ENCODE measurements at places on chromosomes 11 and 22.

DNA sequence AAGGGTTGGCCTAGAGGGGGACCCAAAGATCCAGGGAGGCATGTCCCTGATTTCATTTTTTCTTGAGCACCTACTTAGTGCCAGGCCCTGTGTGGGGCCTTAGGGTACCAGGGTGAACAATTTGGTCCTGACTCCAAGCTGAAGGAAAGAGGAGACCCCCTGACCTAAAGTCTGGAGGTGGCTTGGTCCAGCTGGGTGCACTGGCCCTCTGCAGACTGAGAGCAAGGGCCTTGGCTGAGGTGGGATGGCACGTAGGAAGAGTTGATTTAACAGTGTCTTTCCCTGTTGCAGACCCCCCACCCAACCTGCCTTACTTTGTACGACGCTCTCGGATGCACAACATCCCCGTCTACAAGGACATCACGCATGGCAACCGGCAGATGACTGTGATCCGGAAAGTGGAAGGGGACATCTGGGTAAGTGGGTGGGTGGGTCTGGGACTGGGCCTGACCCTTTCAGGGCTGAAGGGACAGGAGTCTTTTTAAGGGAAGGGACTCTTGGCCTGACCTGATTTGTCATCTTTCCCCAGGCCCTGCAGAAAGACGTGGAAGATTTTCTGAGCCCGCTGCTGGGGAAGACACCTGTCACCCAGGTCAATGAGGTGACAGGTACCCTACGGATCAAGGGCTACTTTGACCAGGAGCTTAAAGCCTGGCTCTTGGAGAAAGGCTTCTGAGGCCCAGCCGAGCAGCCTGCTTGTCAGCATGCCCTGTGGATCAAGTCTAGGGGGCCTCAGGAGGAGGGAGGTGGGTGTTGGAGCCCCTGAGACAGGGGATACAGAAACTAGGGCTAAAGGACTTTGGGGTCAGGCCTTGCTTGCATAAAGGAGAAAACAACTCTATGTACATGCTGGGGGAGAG is 3.3 kb downstream of the MRPL49 start:
- DNase-seq, result no peak

DNA sequence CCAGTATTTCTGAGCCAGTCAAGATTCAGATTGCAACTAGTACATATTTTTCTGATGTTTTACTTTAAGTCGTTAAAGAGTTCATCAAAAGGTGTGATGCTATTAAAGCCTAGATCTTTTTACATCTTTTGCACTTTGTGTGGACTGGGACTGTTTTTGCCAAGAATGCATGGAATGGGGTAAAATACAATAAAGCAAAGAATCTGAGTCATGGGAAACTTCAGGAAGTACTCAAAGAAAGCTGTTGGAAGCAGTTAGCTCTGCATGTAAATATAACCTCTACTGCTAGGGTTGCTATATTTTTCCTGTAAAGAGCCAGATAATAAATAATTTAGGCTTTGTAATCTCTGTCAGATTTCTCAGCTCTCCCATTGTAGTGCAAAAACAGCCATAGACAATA is 20.9 kb downstream of the ATXN10 start:
- DNase-seq, result no peak

DNA sequence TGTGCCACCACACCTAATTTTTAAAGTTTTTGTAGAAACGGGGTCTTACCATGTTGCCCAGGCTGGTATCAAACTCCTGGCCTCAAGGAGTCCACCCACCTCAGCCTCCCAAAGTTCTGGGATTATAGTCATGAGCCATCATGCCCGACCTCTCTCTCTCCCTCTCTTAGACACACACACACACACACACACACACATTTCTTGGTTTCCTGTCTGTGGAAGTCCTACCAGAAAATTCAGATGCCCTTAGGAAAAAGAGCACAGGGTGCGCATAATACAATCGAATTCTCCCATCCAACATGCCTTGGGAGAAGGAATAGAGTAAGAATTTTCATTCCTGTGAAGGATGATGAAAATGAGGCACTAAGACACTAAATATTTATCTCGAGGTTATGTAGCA is 10.4 kb downstream of the MICAL3 start:
- no peak for DNase-seq

- DNase-seq, result no peak
These were observed at the start of gene TIMP3 for GRCh38 chr22:32801537-32802236. Gene TIMP3, plus strand, starts transcription at chr22:32801705. Its CDS starts 297 bp downstream, at chr22:32802002.

GRCh38 chr11:77141034-77141433 is 13.0 kb downstream of the MYO7A start:
- no peak for DNase-seq

DNA sequence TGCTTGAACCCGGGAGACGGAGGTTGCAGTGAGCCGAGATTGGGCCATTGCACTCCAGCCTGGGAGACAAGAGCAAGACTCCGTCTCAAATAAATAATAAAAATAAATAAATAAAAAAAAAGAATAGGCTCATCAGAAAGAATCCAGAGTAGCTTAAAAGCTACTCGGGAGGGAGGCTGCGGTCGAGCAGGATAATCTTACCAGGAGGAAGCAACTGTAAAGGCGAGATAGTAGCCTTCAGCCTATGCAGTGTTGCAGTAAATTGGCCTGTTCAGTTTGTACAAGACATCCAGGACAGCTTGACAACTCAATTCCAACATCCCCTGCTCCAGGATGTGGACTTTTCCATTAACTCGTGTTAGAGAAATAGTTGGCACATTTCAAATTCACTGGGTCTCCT is 1164.7 kb downstream of the LRRC4C start:
- DNase-seq, result no peak

GRCh38 chr11:114008331-114008730 is 33.4 kb downstream of the HTR3A start:
- DNase-seq, result no peak

DNA sequence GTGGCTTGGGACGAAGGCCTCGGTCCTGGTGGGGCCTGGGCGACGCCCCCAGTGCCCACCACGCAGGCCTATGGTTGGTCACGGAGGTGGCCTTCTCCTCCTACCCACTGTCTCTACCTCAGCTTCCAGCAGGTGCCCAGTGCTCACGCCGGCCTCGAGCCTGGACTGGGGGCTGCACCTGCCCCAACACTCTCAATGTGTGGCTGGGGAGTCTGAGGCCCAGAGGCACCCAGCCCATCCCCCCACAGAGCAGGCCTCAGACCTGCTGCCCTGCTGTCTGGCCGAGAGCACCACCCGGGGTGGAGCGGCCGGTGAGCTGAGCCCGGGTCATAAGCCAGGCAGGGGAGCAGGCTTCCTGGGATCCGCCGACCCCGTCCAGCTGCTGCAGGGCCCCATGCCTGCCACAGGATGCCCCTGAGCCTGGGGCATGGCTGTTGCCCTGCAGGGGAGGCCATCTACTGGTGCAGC is 28.6 kb upstream of the MUC5AC start:
- DNase-seq, result no peak

DNA sequence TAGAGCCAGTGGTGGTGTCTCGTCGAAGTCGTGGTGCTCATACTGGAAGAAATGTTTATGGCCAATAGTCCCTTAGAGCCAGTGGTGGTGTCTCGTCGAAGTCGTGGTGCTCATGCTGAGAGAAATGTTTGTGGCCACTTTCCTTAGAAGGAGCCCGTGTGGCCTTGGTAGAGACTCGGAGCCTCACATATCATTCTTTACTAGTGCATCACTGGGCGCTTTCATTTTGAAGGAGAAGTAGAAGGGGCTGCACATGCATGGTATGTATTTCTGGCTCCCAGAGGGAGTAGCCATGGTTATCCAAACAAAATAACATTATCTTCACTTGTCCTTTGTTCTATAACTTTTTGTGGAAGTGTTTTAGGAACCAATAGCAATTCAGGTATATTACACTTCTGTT is 69.5 kb downstream of the JAM3 start:
- no peak for DNase-seq

- no peak for DNase-seq
These were observed 550.4 kb downstream of the DLG2 start for GRCh38 chr11:85076535-85077330.

DNA sequence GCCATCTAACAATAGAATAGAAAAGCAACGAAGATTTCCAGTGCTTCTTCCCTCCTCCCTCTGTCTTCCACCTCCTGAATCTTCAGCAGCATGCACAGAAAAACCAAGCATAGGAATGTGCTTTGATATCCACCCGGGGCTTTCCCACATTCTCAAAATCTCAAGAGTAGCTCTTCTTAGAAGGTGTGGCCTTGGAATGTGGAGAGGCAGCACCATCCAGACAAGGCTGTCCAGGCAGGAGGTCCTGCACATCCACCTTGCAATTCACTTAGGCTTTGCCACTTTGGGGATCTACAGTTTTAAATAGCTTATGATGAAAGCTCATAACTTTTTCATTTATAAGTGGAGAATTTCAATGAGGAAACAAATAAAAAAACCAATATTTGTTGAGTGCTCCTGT is 72.9 kb downstream of the KIRREL3 start:
- DNase-seq, result no peak

DNA sequence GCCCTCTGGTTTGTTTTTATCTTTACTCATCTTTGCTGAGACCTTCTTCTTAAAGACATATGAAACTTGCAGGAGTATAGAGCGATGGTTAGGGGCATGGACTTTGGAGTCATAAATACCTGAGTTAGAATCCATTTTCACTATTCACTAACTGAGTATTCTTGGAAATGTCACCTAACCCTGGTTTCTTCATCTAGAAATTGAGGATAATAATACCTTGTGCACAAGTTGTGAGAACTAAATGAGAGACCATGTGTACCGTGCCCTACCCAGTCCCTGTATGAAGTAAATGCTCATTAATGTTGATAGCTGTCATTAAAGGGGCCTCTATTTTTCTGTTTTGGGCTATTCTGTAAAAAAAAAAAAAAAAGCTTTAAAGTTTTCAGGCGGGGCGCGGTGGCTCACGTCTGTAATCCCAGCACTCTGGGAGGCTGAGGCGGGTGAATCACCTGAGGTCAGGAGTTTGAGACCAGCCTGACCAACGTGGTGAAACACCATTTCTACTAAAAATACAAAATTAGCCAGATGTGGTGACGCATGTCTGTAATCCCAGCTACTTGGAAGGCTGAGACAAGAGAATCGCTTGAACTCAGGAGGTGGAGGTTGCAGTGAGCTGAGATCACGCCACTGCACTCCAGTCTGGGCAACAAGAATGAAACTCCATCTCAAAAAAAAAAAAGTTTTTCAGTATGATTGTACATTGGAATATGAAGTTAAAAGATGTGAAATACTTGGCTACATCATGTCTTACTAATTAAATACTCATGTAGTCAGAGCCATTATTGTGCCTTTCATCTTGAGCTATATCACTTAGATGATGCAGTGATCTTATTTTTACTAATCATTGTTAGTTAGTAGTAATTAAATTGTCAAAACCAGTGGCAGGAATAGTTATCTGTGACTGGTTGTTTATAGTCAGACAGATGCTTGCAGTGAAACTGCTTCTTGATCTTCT is 95.0 kb downstream of the AMOTL1 start:
- DNase-seq, result no peak

GRCh38 chr11:65131417-65131776 is 2.9 kb downstream of the SYVN1 start:
- no peak for DNase-seq

DNA sequence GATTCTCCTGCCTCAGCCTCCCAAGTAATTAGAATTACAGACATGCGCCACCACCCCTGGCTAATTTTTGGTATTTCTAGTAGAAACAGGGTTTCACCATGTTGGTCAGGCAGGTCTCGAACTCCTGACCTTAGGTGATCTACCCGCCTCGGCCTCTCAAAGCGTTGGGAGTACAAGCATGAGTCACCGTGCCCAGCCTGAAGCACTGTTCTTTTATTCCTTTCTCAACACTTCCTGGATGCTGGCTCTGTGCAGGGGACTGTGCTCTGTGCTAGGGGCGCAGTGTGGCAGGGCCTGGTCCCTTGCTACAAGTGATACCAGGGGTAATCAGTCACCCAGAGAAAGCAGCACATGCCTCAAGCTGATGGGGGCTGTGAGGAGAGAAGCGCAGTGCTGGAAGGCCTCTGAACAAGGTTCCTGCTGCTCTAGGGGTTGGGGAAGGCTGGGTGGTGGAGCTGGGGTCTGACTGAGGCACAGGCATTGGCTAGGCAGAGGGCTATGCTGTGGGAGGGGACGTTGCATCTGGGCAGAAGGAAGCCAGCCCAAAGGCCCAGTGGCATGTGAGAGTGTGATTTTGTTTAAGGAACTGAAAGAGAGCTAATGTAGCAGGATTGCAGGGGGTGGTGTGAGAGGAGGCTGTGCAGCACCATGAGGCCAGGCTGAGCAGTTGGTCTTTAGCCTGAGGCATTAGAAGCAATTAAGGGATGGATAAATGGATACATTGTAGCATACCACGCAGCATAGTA is 42.5 kb downstream of the CABIN1 start:
- no peak for DNase-seq

DNA sequence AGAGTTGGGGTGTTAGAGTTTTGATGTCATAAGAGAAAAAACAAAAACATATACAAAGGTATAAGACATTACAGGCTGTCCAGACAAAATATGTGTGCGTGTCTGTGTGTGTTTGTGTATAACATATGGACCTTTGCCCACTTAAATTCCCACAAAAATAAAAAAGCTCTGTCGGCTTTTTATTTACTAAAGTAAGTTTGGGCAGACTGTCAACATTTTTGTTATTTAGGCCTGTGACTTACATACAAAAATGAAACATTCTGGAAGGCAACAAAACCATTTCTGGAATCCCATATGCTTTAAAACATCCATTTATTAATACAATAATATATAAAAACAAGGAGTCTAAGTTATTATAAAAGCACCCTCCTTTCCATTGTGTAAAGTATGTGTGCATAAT is 960.1 kb upstream of the FAT3 start:
- no peak for DNase-seq

GRCh38 chr11:44858796-44859527 is 91.7 kb downstream of the TP53I11 start:
- DNase-seq, result no peak

DNA sequence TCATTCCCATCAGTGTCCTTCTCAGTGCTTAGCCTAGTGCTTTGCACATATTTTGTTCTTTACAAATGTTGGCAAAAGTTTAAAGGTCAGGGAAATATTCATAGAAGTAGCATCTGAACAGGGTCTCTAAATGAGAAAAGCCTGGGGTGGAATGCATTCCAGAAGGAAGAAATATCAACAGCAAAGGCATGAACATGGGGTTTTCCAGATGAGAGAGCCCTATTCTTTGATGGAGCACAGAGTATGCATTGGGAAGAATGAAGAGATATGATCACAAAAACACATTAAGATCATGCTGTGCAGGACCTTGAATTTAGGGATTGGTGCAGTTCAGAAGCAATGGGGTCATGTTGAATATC is 140.2 kb downstream of the SNX19 start:
- no peak for DNase-seq

DNA sequence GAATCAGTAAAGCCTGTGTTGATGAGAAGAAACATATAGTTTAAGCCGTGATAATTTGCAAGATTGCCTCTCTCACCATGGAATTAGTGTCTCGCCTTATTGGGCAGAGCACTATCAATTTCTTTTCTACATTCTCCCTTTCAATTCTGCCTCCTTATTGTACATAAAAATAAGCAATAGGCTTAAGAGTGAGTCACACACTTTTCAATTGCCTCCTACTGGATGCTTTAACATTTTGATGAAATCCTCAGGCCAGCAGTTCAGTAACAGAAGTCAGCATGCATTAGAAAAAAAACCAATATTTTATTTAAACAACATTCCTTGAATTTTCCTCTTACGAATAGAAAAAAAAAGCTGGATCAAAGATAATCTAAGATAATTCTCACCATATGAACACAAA is 33.8 kb upstream of the VWA5A start:
- no peak for DNase-seq
